Diencephalon (tissue), 1 donor: ENCODE measurements at places on chromosomes 2 and 18. TPM values are rescaled to one million over a fixed set of nuclear protein-coding genes. Genes with fewer than 3 reads are reported as not detected.

The DTNA gene
- 101 TPM for total RNA-seq

The SF3B1 gene
- 227 TPM for total RNA-seq

The RFX8 gene
- total RNA-seq: 1.2 TPM

The IL36RN gene
- total RNA-seq: not detected

The DPYSL5 gene
- 181 TPM for total RNA-seq

The FBXO15 gene
- 7.2 TPM for total RNA-seq

The ATP8B1 gene
- total RNA-seq: 3.0 TPM

The ASPRV1 gene
- 3.0 TPM for total RNA-seq
